Glutamatergic neuron (in vitro differentiated cells): ENCODE measurements at places on chromosomes 5 and 9.
A peak's percentile ranks its signal among the peaks of the same experiment; 100 is the strongest.

- H3K36me3 ChIP-seq: no peaks in the 10 kb centered on the region
- peak overlapping the region; percentile 92 for H3K27ac ChIP-seq
- H3K4me3 ChIP-seq: peak overlapping the region; percentile 43
- no peaks in the 10 kb centered on the region for H3K27me3 ChIP-seq
Measured at GRCh38 chr5:146410272-146410671, 36.9 kb upstream of the TCERG1 start.

DNA sequence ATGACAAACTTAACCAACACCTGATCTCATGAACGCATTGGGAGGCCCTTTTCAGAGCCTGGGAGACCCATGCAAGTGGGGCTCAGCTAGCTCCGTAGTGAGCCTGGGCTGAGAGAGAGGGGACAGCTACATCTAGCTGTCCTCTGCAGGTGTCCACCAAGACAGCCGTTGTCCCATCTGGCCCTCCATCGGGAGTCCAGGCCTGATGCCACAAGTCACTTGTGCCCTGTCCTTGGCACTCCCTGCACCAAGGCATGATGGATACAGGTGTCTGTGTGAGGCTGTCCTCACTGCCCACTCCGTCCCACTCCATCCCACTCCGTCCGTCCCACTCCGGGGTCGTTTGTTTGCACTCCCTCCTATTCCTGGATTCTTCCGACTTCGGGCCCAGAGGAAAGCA, 2.5 kb upstream of the EDF1 start:
- DNase-seq: no peak
- H3K27me3 ChIP-seq: no peaks in the 10 kb centered on the region
- no peak overlapping the region for H3K4me3 ChIP-seq
- peaks cover 11% of the 10 kb centered on the region for H3K36me3 ChIP-seq

- no peaks in the 10 kb centered on the region for H3K27me3 ChIP-seq
- no peak overlapping the region for H3K4me3 ChIP-seq
- no peaks in the 10 kb centered on the region for H3K4me1 ChIP-seq
- H3K36me3 ChIP-seq: no peaks in the 10 kb centered on the region
- no peak for DNase-seq
Measured at GRCh38 chr5:89613222-89613956, 730.4 kb upstream of the MEF2C start.

DNA sequence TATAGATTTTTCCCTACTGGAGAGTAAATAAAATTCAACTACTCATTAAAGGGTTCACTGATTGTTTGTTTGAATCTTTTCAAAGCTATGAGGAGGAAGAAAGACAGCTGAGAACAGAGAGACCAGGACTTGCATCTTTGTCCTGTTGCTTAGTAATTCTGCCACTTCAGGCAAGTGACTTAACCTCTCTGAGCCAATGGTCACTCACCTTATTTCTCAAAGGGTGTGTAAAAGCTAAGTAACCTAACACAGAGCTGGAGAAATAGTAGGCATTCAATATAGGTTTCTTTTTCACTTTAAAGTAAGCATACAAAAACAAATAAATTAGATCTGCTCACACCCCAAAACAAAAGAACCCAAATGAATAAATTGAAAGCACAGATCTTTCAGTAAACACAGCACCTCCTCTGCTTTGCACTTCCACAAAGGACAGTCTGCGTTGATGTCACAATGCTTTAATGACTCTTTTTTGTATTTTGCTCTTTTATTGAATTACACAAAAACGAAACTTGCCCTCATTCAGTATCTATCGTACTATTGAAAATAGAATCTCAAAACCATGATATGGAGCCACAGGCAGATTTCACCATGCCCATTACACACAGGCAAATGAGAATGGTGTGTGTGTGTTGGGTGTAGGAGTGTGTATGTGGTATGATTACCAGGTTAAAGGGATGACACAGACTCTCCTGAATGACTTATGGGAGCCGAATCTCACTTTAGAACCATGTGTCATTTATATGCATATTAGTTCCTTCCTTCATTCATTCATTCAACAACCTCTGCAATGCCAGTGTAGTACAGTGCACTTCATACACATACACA, 166.0 kb downstream of the EBF1 start:
- peak overlapping the region; percentile 28 for H3K27ac ChIP-seq
- H3K27me3 ChIP-seq: peaks cover 13% of the 10 kb centered on the region
- no peaks in the 10 kb centered on the region for H3K36me3 ChIP-seq

GRCh38 chr9:91126761-91127445, 234.8 kb downstream of the AUH start:
- H3K36me3 ChIP-seq: peaks cover 12% of the 10 kb centered on the region
- peaks cover 8% of the 10 kb centered on the region for H3K4me1 ChIP-seq
- H3K27me3 ChIP-seq: peaks cover 3% of the 10 kb centered on the region
- no peak for DNase-seq
- H3K4me3 ChIP-seq: no peak overlapping the region
- H3K27ac ChIP-seq: peak overlapping the region; percentile 49

- H3K36me3 ChIP-seq: no peaks in the 10 kb centered on the region
- no peaks in the 10 kb centered on the region for H3K4me1 ChIP-seq
- H3K27me3 ChIP-seq: no peaks in the 10 kb centered on the region
- DNase-seq: no peak
- no peak overlapping the region for H3K4me3 ChIP-seq
Measured at GRCh38 chr5:25744908-25745307, 1100.1 kb upstream of the CDH10 start.

GRCh38 chr5:112279082-112279481, 140.0 kb downstream of the EPB41L4A start:
- H3K27me3 ChIP-seq: peaks cover 8% of the 10 kb centered on the region
- no peaks in the 10 kb centered on the region for H3K36me3 ChIP-seq
- DNase-seq: no peak
- H3K4me3 ChIP-seq: no peak overlapping the region

DNA sequence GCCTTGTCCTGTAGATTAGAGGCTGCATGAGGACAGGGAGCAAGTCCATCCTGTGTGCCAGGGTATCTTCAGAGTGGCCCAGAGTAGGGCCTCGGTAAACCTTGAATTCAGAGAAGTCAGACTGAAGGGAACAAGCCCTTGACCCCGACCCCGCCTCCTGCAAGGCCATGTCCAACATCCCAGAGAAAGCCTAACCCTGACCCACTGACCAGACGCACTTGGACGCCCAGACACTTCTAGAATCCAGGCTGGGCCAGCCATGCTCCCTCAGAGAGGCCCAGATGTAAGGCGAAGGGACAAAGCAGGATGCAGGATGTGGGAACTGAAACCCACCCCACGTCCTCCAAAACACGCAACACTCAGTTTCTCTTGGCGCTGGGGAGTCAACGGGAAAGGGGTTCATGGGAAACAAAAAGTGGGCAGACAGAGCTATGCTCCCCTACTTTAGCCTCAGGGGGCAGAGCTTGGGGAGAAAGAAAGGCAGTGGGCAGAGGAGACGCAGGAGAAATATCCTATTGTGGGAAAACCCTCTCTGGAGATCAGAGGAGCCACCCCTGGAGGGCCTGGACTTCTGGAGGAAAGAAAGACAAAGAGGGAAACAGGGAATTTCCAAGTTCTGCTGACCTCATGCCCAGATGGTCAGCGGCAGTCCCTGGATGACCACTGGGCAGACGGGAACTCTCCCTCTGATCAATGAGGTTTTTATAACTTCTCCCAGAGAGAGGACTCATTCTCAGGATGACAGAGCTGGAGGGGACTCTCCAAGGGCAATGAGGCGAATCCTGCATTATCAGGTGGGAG, 13.0 kb downstream of the TNIP1 start:
- H3K27ac ChIP-seq: peak overlapping the region; percentile 38
- no peak for DNase-seq
- peaks cover 6% of the 10 kb centered on the region for H3K4me1 ChIP-seq
- H3K36me3 ChIP-seq: peaks cover 3% of the 10 kb centered on the region
- peak overlapping the region; percentile 46 for H3K4me3 ChIP-seq
